ENCODE measurements at places on chromosomes 13 and 19. TPM values are rescaled to one million over a fixed set of nuclear protein-coding genes. Genes with fewer than 3 reads are reported as not detected.

The PNMA8B gene
- not detected for total RNA-seq

The CFAP97D2 gene
- not detected for total RNA-seq

The NALCN gene
- not detected for total RNA-seq

The PPM1N gene
- total RNA-seq: 3.5 TPM

The OR10H1 gene
- not detected for total RNA-seq

The SLC15A1 gene
- not detected for total RNA-seq

The NTF4 gene
- not detected for total RNA-seq

The FAM174C gene
- 71.8 TPM for total RNA-seq

The OR7C1 gene
- total RNA-seq: not detected

The GTF2F2 gene
- 22.1 TPM for total RNA-seq

The SLC25A41 gene
- 1.0 TPM for total RNA-seq

The ANGPTL8 gene
- total RNA-seq: not detected

The CEACAM16 gene
- not detected for total RNA-seq

The FFAR1 gene
- 0.43 TPM for total RNA-seq

The PPP1R12C gene
- total RNA-seq: 84.7 TPM

- no peak for DNase-seq
Measured at GRCh38 chr13:95304453-95304852, 3.2 kb upstream of the ABCC4 start.

DNA sequence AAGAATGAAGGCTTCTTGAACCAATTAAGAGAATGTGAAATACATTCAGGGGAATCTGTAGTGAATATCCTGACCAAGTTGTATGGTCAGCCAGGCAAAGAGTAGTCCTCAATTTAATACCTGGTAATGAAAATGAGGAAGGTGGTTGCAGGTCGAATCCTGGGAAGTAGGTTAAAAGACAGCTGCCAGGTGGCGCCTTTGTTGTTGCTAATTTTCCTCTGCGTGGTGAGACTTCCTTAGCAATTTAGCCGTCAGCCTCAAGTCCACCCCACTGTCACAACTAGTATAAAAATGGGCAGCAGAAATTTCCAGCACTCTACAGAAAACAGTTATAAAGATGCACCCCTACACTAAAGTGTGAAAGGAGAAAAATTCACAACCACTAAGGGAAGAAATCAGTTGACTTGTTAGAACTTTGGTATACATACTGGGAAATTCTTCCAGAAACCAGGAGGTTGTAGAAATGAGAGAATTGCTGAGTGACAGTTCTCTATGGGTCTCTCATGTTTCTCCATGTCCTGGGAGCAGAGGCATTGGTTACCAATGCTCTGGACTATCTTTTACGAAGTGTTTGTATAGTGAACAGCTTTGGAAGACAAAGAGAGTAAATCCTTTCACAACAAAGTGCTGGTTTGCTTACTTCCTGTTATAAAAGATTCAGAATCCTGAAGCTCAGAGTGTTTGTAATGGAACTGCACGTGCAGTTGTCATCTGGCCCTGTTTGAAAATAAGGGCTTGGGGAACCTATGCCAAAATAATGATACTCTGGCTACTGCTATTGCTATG is 235.9 kb downstream of the NHLRC3 start:
- no peak for DNase-seq

- no peak for DNase-seq
Measured at GRCh38 chr19:20250121-20250520, 83.1 kb downstream of the ZNF486 start.

DNA sequence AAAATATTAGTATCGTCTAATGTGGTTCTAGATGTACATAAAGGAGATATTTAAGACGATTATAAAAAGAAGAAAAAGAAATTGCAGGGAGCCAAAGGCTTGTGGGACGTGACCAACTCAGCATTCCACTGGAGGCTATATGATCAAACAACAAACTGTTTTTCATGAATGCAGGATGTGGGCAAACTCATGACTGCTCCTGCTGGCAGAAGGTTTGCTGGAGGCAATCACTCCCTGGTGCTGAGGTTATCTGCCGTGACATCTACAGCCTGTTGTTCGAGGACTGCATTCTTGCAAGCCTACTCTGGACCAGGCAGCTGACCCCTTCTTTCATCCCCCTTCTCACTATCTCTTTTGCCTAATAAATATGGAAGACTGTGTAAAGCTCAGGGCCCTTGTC is 518.1 kb downstream of the UQCRFS1 start:
- no peak for DNase-seq

DNA sequence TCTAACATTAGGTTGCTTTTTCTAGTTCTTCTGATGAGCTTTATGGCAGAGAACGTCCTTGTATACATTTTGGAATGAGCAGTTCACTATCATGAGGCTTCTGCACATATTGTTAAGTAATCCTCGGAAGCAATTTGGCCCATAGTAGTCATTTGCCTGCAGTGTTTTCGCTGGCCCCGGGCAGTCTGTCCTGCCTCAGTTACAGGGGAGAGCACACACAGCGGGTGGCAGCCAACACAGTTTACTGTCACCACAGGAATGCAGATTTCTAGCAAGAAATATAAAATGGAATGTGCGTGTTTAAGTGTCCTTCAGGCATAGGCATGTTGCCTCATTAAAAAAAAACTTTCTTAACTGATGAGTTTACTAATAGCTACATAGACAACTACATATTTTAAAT is 71.5 kb upstream of the GJB6 start:
- DNase-seq: no peak

GRCh38 chr19:30310602-30311263 is 61.5 kb upstream of the ZNF536 start:
- no peak for DNase-seq

GRCh38 chr13:90498096-90498495 is 849.4 kb upstream of the MIR17HG start:
- DNase-seq: no peak

- DNase-seq: no peak
Measured at GRCh38 chr13:65472336-65472735, 1757.8 kb downstream of the PCDH9 start.

- no peak for DNase-seq
Measured at GRCh38 chr19:9709305-9709704, 34.4 kb upstream of the ZNF562 start.

DNA sequence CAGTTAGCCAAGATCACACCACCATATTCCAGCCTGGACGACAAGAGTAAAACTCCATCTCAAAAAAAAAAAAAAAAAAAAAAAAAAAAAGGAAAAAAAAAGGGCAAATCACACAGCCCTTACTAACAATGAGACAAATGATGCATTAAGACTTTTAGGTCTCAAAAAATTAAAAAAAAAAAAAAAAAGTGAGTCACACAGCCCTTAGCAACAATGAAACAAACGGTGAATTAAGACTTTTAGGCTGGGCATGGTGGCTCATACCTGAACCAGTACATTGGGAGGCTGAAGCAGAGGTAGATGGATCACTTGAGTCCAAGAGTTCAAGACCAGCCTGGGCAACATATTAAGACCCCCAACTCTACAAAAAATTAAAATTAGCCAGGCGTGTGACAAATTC is 32.4 kb upstream of the EIF3G start:
- DNase-seq: no peak

- no peak for DNase-seq
Measured at GRCh38 chr19:13010038-13010991, 15.0 kb downstream of the NFIX start.

GRCh38 chr19:17733127-17733526 is 13.8 kb downstream of the MAP1S start:
- no peak for DNase-seq

GRCh38 chr13:80177327-80177726 is 163.6 kb downstream of the SPRY2 start:
- DNase-seq: no peak

GRCh38 chr13:50358231-50359040 is 343.2 kb downstream of the KCNRG start:
- DNase-seq: no peak

DNA sequence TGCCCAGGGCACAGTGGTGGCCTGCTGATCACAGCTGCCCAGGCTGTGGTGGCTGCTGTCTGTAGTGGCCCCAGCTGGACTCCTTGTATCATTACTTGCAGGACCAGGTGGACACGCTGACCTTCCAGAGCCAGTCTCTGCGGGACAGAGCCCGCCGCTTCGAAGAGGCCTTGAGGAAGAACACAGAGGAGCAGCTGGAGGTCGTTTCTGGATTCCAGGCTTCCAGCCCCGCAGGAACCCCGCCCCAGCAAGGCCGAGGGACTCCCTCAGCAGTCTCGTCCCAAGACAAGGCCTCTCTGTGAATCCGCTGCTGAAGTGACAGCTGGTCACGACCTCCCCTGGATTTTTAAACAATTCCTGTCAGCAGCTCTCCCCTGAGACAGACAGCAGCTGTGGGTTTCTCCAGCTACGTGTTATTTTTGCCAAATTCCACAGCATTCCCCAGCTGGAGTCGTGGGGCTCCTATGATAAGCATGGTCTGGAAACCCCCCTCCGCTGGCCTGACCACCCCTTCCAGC is 98.3 kb downstream of the SLC7A1 start:
- DNase-seq: no peak

GRCh38 chr19:50968716-50969412 is 527 bp downstream of the KLK6 start:
- DNase-seq: no peak

GRCh38 chr13:26760832-26761582 is 421 bp upstream of the GPR12 start:
- no peak for DNase-seq

GRCh38 chr13:97117388-97117910 is 104.7 kb upstream of the MBNL2 start:
- DNase-seq: no peak

DNA sequence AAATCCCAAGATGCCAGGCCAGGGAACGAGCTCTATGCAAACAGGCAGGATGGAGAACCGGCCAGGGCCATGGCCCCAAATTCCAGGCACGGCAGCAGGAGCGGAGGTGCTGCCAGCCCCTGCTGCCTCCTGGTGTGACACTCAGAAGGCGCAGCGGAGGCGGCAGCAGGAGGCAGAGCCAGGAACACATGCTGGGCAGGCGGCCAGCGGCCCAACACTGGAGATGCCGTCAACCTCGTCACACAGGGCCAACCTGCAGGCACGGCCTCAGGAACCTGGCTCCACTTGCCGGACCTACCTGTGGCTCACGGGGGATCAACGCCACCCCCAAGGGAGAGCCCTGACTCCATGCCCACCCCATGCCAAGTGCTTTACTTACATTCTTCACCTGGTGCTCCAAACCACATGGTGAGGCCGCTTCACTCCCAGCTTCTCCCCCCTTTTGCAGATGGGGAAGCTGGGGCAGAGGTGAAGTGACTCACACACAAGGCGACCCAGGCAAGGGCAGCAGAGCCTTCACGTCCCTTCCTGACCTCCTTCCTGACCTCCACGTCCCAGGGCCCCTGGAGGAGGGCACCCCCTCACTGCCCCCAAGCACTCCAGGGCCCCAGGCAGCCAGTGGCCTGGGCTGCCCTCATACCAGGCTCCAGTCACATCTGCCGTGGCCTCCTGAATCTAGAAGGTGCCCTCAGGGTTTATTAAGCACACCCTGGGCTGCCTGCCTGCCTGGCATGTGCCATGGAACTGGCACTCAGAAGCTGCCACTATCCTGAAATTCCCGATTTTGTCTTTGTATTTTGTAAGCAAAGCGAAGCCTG is 43.5 kb downstream of the GGACT start:
- DNase-seq: no peak

GRCh38 chr13:58579468-58579867 is 947.9 kb downstream of the PCDH17 start:
- DNase-seq: no peak

GRCh38 chr13:112103260-112103838 is 36.4 kb downstream of the SOX1 start:
- no peak for DNase-seq

- no peak for DNase-seq
Measured at GRCh38 chr19:13951799-13952153, 533 bp upstream of the DCAF15 start.

DNA sequence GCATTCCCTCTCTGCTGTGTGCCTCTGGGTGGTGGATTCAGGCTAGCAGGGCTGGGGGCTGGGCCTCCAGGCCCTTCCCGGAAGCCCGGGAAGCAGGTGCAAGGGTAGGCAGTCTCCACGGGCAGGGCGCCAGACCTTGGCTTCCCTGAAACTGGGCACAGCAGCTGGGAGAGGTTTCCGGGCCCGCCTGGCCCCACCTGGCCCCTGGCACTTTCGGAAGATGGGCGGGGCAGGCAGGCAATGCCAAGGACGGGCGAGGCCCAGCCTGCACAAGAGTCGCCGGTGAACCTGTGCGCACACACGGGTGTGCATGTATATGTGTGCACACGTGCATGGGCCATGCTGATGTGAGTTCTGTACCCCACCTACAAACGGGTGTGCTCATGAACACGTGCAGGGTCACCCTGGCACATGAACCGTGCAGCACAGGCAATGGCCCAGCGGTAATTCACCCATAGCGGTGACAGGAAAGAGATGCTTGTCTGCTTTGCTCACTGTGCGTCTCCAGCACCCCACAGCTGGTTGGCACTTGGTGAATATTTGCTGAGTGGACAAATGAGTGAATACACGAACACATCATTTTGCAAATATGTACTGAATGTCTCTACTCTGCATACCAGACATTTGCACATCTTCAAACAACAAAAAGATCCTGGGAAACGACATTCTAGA is 15.3 kb downstream of the GADD45B start:
- DNase-seq: no peak

DNA sequence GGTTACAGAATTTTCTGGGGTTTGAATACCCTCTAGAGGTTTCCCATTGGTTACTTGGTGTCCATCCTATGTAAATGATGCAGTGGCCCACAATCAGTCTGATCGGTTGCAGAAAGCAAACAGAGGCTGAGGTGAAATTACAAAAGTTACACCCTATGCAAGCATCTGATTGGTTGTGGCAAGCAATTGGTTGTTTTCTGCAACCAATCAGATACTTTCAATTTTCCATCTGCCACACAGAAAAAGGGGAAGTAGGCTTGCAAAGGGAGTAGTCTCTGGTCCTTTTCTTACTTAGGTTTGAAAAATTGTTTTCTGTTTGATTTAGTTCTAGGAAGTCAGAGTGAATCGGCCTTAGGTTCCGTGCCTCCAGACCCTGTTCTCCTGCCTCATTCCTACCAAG is 93.1 kb downstream of the WTIP start:
- DNase-seq: no peak

DNA sequence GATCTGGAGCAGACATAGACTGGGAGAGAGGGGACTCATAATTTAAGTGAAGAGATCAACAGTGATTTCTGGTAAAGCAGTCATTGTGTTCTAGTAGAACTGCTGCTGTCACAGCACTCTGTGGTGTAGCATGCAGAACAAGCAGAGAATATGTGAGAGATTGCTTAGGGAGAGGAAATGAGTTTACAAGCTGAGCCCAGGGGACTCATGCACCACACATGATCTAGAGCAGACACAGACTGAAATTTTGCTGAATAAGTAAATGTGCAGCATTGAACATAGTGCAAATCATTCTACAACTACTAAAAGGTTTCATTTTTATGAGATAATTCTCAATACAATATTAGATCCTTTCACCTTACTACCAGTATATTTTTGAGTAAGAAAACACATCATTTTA is 125.7 kb downstream of the MYO16 start:
- no peak for DNase-seq

DNA sequence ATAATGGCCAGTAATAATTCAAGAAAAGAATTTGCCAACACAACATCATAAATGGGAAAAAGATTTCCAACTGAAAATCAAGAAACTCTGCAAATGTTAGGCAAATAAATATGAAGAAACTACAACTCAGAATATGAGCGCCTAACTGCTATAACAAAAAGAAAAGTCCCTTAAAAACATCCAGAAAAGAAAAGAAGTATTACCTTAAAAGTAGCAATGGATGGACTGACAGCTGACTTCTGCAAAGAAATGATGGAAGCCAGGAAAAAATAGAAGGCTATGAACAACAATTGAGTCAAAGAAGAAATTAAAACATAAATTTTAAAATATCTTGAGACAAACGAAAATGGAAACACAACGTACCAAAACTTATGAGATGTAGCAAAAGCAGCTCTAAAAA is 482.3 kb upstream of the ZNF507 start:
- DNase-seq: no peak

All from GM12878 (cell line).